ENCODE measurements at places on chromosomes 12 and 14.

DNA sequence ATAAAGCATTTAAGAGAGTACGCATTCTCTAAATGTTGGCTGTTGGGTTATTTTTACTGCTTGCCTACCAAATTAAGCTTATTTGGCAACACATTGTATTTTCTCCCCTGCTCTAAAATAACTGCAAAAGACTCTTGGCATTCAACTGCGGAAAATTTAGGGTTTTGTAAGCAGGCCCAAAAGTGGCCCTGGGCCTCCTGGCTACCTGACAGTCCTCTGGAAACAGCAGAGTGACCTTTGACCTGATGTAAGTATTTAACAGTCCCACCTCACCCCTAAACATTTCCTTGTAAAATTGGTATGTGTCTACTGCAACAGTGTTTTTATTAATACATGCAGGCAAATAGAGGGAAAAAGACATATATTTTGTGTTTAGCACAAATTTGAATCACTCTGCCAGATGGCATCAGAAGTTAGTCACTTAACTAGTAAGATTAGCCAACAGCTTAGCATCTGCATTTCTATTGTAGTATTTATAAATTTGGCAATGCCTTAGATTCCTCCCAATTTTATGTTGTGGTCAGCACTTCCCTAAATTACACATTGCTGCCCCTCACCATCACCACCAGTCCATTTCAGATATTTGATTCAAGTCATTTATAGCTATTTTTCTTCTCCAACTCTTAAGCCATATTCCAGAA, 11.2 kb downstream of the LLPH start:
- no peak for DNase-seq

- peak; percentile 76 for DNase-seq
Observed at GRCh38 chr14:67241411-67242167, at the start of gene PALS1. PALS1 (plus strand) TSS chr14:67241435; CDS start chr14:67279171, 37,736 bp downstream.

DNA sequence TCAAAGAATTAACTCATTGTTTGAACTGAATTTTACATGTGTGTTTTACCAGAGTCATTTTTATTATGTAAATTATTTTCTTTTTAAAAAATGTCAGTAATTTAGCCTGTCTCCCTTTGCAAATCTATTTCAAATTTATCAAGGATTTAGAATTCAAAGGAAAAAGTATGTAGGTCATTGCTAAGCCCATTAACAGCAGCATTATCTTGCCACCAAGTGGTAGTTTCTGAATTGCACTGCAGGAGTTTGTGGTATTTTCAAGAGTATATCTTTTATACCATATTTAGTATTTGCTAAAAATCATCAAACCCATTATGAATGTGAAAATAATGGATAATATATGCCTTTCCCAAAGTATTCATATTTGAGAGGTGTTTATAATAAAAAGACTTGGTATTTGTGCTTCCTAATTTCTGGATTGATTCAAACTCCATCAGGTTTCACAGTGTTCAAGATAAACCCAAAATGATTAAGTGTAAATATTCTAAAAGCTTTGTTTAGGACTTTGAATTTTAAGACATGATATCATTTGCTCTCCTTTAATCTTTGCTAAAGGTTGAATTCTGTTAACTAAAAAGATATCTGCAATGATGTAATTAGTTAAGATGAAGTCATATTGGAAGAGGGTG, 711.4 kb downstream of the FSCB start:
- peak; percentile 9 for DNase-seq

GRCh38 chr14:28975084-28975483, 208.5 kb downstream of the FOXG1 start:
- DNase-seq = no peak

DNA sequence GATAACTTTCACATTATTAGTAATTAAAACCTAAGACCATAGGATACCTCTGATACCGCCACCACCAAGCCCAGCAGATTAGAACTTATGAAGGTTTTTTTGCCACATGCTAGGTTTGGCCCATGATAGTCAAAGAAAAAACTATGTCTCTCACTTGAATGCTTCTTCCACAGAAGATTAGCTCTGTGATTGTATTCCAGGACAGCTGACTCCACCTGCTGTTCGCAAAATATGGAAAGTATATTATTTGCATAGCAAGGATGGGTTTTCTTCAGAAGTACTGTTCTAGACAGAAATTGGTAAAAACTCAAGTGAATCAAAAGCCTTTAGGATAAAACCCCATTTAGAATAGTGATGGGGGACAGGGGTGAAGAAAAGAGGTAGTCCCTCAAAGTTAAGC, 42.2 kb downstream of the PPFIBP1 start:
- no peak for DNase-seq

DNA sequence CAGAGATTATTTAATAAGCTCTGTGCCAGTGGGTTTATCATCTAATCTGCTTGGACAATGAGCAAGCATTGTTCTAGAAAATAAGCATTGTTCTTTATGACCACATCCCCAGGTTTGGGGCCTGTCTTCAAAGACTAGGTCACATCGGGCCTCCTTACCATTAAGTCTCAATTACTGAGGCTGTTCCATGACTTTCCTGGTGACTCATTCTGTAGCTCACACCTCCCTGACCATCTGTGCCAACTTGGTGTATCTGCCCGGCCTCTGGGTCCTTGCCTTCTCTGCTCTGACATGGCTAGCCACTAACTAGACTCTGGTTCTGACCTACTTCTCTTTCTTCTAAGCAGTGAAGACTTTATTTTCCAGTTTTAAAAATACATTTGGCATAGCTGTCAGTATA, 44.4 kb upstream of the PLEKHA5 start:
- DNase-seq = no peak

DNA sequence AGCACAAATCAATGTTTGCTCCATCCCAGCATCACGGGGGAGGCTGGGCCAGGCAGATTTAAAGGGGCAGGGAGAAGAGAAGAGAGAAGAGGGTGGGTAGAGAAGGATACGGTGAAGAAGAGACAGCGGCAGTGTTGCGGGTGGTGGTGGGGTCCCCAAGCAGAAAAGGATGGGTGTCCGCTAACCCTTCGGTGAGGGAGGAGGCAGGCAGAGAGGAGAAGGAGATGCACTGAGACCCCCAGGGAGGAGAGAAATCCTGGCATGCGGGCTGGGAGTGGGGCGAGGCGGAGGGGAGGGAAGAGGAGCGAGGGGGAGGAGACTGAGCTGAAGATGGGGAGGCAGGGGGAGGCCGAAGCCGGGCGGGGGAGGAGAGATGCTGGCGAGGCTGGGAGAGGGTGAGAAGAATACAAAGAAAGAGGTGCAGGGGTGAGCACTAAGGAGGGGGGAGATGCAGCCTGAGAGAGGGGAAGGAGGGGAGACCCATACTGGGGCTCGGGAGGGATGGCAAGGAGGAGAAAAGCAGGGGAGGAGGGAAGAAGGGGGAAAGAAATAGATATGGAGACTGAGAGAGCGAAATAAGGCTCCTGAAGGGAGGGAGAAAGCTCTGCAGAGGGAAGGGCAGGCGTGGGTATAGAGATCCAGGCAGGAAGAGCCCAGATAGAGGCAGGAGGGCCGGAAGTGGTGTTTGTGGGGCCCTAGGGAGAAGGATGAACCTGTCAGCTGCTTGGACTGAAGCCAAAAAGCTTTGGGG, at the start of gene JPH4:
TSS of gene JPH4 (minus strand) at position 231 of the 751 bp plus-strand sequence. CDS start 1,337 bp downstream, outside the sequence.
- DNase-seq = no peak

DNA sequence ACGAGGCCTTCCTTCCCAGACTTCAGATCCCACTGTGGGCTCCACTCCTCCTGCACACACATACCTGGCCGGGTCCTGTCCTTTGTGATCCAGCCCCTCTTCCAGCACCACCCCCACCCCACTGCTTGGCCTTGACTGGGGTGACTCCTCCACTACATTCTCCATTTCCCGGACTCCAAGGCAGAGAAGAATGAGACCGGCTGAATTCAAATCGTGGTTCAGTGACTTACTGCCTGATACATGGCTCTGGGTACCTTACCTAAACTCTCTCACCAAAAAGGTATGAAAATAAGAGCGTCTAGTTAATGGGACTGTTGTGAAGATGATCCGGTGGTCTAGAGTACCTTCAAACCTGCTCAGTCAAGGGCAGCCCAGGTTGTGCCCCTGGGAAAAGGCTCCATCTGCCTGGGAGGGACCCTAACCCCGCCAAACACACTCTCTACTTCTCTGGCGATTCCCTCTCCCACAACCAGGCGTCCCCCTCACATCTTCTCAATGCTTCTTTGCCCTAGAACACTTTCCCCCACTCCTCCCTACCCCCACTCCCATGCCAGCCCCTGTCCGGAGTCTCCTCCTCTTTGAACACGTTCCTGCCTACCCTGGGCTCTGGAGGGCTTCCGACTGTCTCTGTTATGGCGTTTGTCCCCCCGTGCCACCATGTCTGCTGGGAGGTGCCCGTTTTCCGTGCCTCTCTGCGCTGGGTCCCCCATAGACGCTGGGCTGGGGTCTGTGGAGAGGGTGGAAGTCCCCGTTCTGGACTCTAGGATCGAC, 1.5 kb upstream of the ZBTB42 start:
- DNase-seq = peak; percentile 62

GRCh38 chr12:56601503-56601902, 28.6 kb downstream of the BAZ2A start:
- DNase-seq = peak; percentile 35

GRCh38 chr12:106845902-106846301, 71.4 kb downstream of the RIC8B start:
- DNase-seq = no peak

DNA sequence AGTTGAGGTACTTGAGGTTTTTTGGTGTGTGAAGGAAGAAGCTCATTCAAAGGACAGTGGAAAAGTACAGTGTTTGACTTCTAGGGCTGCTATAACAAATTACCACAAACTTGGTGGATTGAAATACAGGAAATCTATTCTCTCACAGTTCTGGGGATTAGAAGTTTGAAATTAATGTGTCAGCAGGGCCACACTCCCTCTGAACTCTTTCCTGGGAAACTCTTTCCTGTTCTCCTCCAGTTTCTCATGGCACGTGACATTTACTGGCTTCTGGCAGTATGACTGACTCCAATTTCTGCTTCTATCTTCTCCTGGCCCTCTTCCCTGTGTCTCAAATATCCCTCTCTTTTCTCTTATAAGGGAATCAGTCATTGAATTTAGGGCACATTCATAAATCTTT, 160.2 kb downstream of the CCDC91 start:
- DNase-seq = peak; percentile 2

GRCh38 chr14:93962701-93963601, 13.4 kb downstream of the ASB2 start:
- DNase-seq = no peak

GRCh38 chr12:124096109-124096508, 123.1 kb downstream of the ZNF664 start:
- DNase-seq = no peak

Data from cardiac muscle cell (in vitro differentiated cells and primary cell).